NCI-H2081 (cell line): ENCODE measurements at places on chromosomes 16 and 17.

GRCh38 chr17:31296142-31296541, 897 bp downstream of the OMG start:
- DNase-seq: no peak

- no peak for DNase-seq
These were observed 68.7 kb downstream of the TTC19 start for GRCh38 chr17:16068323-16068722.

- no peak for DNase-seq
These were observed 33.5 kb downstream of the GNA13 start for GRCh38 chr17:65022751-65023700.

GRCh38 chr16:17773698-17774101, 302.9 kb upstream of the XYLT1 start:
- no peak for DNase-seq

DNA sequence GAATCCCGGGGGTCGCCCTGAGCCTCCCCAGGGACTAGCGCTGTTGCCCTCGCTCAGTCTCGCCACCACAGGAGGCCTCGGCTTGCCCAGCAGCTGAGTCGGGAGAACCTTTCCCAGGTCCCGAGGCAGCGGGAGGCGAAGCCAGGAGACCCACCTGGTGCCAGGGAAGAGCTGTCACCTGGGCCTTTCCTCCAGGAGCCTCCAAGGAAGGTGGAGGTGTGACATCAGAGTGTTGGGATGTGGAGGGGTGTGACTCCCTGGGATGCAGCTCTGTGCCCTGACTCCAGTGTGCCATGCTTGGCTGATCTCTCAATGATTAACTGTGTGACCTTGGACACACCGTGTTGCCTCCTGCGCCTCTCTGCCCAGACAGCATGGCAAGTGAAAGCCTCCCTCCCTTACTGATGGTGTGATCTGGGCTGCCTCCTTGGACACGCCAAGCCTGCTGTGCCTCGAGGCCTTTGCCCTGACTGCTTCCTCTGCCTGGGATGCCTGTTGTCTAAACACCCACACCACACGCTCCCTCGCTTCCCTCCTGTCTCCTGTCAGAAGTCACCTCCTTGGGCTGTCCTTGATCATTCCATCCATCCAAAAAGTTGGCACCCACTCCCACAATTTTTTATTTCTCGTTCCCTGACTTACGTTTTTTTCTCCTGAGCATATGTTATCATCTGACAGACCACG, 88.0 kb downstream of the CMIP start:
- DNase-seq: no peak

GRCh38 chr16:12286964-12287363, 310.4 kb downstream of the SNX29 start:
- no peak for DNase-seq

DNA sequence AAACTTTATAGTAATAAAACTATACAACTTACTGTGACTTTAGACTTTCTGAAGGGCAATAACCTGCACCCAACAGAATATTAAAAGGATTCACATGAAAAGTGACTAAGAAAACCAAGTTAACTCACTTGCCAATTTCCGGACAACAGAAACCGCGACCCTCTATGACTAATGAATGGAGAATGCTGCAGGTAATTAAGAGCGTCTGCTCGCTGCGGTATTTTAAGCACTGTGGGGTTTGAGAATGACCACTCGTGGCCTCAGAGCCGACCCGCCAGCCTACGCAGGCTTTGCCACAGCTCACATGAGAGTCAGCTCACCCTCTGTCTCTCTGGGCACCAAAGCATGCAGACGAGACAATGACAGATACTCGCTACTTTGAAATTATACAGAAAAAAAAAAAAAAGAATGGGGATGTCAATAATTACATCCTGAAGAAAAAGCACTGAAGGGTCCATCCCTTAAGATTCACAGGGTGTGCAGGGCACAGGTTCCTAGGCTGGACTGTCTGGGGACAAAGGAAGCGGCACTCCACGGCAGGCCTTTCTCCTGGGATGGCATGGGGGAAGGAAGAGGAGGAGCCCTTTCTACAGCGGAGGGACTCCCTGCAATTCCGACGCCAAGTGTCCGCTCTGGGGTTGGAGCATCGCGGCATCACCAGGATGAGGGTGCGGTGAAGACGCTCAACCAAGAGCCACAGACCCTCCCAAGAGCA, 35.0 kb downstream of the ZCCHC14 start:
- DNase-seq: no peak

DNA sequence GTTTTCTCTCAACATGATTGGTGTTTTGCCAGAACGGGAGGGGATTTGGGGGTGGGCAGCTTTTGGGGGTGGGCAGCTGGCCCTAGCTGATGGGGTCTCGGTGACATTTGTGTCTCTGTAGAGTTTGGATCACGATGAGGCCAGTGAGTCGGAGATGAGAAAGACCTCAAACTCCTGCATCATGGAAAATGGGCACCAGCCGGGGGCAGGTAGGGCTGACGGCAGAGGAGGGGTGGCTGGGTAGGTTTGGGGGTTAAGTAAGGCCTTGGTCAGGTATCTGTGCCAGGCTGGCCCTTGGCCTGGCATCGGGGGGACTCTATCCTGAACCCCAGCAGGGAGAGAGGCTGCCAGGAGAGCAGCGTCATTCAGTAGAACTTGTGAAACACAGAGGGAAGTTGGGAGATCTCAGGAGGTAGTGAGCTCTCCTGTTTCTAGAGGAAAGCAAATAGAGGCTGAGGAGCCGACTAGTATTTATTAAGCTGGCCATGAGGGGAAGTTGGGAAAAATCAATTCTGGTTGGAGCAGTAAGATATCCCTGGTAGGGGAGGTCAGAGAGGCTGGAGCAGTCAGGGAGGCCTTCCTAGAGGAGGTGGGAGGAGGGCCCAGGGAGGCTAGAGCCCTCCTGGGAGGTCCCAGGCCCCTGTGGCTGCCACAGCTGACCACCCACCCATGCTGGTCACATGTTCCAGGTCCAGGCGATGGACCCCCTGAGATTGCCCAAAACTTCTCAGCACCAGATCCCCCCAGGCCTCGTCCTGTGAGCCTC, 8.1 kb downstream of the SMTNL2 start:
- no peak for DNase-seq

DNA sequence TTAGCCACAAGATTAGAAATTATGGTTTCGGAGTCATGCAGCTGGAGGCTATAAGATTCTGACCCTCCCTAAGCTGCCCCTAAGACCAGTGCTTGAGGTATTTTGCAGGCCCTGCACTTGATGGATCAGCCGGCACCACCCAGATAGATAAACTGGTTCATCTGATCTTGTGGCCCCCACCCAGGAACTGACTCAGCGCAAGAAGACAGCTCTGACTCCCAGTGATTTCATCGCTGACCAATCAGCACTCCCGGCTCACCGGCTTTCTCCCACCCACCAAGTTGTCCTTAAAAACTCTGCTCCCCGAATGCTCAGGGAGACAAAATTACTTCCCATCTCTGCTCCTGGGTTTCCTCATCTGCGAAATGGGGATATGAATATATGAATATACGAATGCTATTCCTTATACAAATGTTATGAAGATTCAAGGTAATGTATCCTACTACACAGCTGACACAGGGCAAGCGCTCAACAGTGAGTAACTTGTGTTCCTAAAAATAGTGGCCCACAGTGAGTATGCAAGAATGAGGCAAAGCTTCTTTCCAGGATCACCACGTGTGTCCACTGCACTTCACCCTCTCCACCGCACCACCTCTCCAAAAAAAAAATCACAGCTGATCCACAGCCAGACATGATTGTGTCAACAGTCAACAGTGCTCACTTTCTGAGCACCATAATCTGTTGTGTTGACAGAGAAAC, 33.3 kb upstream of the C16orf82 start:
- no peak for DNase-seq

DNA sequence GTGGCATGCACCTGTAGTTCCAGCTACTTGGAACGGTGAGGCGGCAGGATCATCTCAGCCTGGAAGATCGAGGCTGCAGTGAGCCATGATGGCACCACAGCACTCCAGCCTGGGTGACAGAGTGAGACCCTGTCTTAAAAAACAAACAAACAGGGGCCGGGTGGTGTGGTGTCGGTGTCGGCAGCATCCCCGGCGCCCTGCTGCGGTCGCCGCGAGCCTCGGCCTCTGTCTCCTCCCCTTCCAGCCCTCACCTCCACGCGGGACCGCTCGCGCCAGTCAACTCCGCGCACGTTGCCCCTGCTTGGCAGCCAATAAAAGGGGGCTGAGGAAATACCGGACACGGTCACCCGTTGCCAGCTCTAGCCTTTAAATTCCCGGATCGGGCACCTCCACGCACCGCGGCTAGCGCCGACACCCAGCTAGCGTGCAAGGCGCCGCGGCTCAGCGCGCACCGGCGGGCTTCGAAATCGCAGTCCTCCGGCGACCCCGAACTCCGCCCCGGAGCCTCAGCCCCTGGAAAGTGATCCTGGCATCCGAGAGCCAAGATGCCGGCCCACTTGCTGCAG, 204.7 kb downstream of the CDRT15L2 start:
- DNase-seq: no peak
